ENCODE measurements at places on chromosomes 12 and 14.
A peak's percentile ranks its signal among the peaks of the same experiment; 100 is the strongest.

DNA sequence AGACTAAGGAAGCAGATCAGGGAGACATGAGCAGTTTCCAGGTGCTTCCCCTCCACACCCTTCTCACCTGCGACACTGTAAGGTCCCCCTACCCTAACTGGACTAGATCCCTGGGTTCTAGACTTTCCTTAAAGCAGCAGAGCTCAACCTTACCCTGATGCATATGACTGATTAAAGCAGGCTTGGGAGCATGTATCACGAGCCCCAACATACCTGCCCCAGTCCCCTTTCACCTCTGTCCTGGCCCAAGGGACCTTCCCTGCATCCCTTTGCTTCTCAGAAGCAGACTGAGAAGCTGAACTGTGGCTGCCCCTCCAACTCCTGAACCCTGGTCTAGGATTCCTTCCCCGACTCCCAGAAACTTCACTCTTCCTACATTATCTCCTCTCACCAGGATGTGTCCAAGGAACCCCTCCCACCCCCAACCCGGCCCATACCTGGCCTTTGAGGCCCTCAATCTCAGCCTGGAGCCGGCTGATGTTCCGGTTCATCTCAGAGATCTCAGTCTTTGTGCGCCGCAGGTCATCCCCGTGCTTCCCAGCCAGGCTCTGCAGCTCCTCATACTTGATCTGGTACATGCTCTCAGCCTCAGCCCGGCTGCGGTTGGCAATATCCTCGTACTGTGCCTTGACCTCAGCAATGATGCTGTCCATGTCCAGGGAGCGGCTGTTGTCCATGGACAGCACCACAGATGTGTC lies 5.4 kb downstream of the KRT8 start:
- no peak for DNase-seq

DNA sequence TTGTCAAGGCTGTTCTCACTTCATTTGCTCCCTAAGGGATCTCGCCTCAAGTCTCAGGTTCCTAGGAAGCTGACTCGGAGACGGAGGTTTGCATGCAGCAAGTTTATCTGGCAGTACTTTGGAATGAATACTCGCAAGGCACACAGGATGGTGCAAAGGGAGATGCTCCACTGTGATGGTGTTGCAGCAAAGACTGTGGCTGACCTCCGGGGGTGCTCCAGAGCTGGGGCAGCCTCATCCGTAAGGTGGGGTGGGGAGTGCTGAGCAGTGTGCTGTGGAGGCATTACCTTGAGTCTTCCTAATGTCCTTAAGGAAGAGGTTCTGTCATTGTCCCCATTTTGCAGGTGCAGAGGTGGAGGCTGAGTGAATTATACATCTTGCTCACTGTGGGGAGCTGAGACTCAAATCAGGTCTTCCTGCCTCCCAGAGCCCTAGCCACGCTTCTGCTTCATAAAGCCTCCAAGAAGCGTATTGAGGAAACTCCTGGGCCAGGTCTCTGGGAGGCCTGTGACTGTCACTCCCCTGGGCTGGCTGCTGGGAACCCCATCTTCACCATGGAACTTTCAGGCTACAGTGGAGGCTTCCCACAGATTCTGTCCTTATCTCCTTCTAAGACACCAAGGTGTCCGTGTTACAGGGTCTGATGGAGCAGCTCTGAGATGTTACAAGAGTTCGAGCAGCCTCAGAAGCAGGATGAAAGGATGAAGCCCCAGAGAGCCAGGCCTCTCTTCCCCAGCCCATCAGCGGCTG lies 39.5 kb downstream of the GALNT16 start:
- peak; percentile 56 for DNase-seq

GRCh38 chr14:51855234-51855633 lies 5.2 kb upstream of the GNG2 start:
- DNase-seq: no peak

- DNase-seq: no peak
Observed at GRCh38 chr14:95098984-95099599, 58.2 kb downstream of the DICER1 start.

GRCh38 chr12:1559676-1560091 lies 34.7 kb downstream of the FBXL14 start:
- DNase-seq: no peak

DNA sequence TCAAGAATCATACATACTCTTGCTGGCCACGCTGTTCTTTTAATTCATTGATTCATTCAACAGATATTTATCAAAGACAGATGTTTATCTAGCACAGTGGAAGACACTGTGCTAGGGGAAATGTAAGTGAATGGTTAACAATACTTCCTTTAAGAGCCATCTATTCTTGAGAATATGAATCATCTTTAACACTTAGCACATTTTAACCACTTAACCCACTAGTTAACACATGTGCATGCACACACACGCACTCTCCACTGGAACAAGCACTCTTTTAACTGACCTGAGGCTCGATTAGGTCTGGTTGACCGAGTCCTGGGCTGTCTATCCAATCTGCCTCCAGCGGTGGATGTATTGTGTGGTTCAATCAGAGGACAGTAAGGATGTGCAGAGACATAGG lies 34.6 kb downstream of the LMNTD1 start:
- no peak for DNase-seq

GRCh38 chr12:123912415-123913380 lies 59.9 kb downstream of the CCDC92 start:
- DNase-seq: no peak

GRCh38 chr12:29216266-29216665 lies 67.2 kb downstream of the FAR2 start:
- no peak for DNase-seq

DNA sequence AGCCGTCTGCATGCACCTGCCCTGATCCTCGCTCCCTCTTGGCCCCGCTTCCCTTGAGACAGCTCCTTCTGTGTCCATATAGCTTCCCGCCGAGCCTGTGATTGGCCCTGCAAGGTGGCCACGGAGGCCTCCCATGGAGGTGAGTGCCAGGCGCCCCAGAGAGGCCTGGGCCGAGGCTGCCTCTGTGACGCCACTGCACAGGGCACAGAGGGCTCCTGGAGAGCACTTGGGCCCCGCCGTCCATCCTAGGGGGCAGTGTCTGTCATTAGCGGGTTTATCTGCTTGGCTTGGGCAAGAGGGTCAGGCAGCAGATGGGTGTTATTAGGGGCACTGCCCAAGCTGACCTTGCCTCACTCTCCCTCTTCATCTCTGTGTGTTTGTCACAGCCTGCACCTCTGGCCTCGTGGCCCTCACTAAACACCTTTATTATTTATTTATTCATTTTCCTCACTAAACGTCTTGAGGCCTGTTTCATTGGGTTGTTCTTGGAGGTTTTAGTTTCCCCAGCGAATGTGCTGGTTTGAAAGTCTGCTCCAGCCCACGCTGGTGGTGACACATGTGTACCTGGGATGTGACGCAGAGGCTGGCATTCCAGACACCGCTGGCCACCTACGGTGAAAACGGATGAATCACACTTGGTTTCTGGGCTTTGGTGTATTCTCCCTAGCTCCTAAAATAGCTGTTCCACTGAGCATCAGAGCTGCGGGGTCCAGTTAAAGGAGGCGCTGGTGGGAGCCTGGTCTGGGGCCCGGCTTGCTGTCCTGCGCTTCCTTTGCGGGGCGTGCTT lies 5.9 kb downstream of the ZFYVE21 start:
- no peak for DNase-seq

GRCh38 chr12:19530637-19531023 lies 91.3 kb downstream of the AEBP2 start:
- no peak for DNase-seq

- DNase-seq: no peak
Observed at GRCh38 chr14:76591266-76591665, 170.0 kb upstream of the VASH1 start.

DNA sequence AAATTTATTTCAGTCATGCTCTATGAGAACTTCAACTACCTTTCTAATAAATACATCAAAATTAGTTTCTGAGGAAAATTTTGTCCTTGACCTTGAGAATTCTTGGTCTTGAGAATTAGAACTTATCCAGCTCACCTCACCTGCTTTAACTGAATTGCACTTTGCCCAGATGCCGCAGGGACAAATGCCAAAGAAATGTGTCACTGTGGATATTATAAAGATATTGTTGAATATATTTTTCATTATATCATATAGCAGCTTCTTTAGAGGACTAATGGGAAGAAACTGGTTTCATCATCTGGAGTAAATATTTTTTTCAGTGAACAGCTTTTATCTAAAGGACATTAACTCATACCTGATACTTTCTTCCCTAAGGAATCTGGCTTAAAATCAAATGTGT lies 54.1 kb downstream of the LRP6 start:
- DNase-seq: no peak

GRCh38 chr14:58292187-58292586 lies 6.2 kb upstream of the ARID4A start:
- no peak for DNase-seq

DNA sequence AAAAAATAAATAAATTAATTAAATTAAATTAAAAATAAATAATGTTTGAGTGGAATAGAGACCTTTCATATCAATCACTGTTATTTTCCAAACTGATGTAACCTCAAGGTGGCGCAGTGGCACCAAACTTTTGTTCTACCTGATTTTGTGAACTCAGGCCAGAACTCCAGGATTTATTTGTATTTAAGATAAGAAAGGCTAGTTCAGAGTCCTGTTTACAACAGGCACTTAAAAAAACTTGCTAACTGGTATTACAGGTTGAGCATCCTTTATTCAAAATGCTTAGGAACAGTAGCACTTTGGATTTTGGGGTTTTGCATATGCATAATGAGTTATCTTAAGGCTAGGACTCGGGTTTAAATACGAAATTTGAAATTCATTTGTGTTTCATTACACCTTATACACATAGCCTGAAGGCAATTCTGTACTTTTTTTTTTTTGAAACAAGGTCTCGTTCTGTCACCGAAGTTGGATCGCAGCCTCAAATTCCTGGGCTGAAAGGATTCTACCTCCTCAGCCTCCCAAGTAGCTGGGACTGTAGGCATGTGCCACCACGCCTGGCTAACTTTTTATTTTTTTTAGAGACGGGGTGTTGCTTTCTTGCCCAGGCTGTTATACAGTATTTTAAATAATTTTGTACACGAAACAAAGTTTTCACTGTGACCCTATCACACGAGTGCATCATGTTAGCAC lies 32.4 kb downstream of the YY1 start:
- no peak for DNase-seq

GRCh38 chr14:106844608-106845285 lies 1318.4 kb downstream of the TMEM121 start:
- peak; percentile 82 for DNase-seq
